ENCODE measurements at places on chromosomes 7 and 10.

DNA sequence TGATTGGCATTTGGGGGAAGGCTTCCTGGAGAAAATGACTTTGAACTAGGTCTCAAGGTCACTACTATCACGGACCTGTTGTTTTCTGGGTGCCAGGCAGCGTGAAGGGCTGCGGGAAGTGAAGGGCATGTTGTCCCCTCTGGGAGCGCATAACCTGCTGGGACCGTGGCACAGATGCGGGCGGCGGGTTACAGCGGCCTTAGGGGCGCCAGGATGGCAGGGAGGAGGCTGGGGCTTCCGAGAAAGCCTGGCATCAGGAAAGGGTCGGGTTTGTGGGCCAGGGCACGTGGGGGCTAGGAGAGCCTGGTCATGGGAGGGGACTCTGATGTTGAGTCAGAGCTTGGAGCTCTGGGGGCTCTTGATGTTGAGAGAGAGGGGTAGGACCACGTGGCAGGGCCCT lies 6.1 kb downstream of the SLC4A2 start:
- DNase-seq, result no peak

DNA sequence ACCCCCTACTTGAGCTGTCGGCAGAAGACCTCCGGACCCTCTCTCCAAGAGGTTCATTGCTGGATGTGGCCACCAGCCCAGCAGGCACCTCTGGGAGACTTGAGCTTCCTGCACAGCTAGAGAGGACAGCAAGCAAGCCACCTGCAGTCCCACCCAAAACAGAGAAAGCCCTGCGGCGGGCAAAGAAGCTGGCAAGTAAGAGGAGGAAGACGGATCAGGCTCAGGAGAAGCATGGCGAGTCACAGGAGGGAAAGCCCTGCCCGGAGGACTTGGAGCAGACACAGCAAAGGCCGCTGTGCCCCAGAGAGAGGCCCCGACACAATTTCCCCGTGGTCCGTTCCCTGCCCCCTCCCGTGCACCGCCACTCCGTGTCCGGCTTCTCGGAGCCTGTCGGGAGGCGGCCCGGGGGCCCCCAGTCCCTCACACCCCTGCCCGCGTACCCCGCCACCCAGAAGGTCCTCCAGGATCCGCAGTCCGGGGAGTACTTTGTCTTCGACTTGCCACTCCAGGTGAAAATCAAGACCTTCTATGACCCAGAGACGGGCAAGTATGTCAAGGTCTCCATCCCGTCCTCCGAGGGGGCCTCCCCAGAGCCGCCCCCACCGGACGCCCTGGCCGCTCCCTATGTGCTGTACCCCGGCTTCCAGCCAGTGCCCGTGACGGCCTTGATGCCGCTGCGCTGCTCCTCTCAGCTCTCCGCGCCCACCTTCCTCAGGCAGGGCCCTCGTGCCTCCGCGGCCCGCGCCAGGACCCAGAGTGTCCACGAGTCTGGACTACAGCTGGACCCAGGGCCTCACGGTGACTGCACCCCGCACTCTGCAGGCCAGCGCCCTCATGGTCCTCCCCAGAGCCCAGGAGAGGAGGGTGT lies 27.2 kb downstream of the C10orf71 start:
- no peak for DNase-seq

DNA sequence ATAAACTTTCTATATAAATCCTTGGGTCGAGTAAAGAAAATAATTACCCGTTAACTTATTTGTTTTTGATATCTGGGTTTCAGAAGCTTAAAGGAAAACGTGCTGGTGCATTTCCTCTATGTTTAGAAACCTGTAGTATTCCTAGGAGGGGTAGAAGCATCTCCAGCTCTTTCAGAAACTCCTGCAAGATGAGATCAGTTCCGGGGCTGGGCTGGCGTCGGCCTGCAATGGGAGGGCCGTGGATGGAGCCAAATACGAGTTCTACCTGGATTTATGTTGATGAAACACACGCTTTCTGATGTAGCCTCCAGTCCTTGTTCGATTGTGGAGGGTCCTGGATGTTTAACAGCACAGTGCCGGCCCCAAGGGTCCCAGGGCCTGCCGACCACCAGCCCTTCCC lies 35.8 kb upstream of the DIP2C start:
- no peak for DNase-seq

DNA sequence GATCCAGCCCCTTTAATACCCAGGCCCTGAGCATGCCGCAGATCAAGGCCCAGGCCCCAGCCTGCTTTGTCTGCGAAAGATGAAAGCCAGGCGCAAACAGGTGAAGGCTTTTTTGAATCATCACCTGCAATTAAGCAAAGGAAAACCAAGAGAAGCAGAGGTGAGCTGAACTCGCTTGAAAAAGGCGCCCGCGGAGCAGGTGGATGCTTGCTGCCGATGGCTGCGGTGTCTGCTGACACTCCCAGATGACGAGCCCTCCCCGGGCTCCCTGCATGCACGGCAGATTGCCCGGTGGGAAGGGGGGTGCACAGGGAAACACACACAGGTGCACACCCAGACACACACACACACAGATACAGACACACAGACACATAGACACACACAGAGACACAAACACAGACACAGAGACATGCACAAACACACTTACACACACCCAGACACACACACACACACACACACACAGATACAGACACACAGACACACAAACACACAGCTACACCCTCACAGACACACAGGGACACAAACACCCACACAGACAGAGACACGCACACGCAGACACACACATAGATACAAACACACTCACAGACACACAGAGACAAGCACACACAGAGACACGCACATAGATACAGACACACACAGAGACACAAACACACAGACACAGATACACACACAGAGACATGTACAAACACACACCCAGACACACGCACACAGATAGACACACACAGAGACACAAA lies 142.6 kb upstream of the RNF32 start:
- DNase-seq, result no peak

DNA sequence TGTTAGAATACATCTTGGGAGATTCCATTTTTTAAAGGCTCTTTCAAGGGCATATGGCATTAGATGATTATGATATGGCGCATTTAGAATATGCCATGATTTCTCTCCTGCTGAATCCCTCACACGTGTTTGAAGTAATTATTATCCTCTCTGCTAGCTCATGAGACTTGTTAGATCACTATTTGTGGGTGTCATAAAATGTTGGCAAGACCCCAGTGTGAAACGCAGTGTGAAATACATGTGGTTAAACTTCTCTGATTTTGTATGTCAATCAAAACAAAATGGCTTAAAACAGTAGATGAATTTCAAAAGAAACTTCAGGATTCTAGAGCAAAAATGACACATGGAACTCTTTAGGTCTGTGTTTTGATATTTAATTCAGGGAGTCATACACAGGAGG lies 560.8 kb downstream of the AUTS2 start:
- no peak for DNase-seq

- DNase-seq, result no peak
Observed at GRCh38 chr10:104681485-104681884, 40.4 kb downstream of the SORCS3 start.

DNA sequence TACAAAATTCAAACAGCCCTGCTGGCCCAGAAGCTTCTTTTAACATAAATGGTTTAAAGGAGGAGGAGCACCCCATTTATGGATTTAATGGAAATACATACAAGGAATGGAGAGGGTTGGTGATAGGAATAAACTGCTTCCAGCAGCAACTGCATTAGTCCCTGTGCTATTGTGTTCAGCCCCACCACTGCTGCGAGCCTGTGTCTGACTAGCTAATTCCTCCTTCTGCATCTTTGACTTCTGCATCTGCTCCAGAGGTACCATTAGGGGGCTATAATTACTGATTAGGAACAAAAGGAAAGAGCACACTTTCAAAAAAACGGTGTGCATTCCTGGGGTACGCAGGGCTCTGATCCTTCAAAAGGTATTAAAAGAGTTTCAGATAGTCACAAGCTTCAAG lies 24.8 kb downstream of the CDCA7L start:
- DNase-seq, result no peak

GRCh38 chr7:87060288-87060537 lies 759 bp upstream of the ELAPOR2 start:
- no peak for DNase-seq

GRCh38 chr10:27717224-27717623 lies 28.4 kb downstream of the MKX start:
- DNase-seq, result no peak

DNA sequence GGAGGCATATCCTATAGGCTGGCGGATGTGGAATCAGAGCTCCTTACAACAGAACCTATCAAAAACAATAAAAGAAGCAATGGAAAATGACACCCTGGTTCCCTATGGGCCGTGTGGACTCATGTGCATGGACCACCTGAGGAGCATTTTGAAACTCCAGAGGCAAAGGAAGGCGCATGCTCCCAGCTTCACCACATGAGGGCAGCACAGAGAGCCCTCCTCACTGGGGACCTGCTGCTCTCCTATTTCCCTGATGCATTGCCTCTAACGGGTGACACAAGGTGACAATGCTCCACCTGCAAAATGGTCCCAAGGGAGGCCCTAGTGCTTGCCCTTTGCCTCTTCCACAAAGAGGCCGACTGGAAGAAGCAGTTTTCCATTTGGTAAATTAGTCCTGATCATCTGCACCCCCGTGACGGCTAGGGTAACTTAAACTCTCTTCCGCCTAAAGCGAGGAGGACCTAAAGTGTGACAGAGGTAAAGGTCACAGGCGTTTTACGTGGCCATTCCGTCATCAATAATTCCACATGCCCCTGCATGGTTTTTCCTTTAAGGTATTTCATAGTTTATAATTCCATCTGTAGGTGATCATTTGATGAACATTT lies 67.7 kb downstream of the GPAM start:
- DNase-seq, result peak; percentile 44

DNA sequence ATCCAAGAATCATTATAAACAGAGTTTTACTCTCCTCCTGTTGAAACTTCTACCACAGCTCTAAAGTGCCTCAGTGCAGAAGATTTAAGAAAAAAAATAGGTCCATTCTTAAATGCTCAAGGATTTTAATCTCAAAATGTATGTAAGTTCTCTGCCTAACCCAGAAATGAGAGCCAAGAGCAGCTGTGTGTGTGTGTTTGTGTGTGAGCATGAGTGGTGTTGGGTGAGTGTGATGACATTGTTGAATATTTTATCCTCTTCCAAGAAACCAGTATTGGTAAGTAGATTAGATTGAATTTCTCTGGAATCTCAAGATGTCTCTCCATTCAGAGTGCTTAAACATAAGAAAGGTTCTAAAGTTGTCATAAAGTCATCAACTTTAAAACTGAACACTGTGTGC lies 363.6 kb upstream of the NFE2L3 start:
- no peak for DNase-seq

DNA sequence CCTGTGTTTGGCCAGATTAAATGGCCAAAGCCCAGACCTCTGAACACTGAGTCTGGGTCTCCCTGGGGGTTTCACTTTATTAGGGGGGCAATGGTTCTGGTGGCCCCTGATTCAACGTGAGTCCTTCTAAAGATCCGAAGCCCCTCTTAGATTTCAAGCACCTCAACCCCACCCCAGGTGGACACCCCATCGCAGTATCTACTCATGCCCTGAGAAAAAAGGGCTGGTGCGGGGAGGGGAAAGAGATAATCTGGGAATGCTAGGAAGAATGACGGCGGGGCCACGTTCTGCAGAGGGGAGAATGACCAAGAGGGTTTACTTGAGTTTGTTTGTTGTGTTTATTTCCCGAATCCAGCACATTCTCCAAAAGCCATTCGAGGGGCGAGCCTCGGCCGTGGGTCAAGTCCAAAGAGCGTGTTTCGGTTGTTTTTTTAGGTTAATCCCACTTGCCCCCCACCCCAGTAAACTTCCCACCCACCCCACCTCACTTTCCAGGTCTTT lies 832 bp downstream of the PDLIM1 start:
- peak; percentile 54 for DNase-seq

DNA sequence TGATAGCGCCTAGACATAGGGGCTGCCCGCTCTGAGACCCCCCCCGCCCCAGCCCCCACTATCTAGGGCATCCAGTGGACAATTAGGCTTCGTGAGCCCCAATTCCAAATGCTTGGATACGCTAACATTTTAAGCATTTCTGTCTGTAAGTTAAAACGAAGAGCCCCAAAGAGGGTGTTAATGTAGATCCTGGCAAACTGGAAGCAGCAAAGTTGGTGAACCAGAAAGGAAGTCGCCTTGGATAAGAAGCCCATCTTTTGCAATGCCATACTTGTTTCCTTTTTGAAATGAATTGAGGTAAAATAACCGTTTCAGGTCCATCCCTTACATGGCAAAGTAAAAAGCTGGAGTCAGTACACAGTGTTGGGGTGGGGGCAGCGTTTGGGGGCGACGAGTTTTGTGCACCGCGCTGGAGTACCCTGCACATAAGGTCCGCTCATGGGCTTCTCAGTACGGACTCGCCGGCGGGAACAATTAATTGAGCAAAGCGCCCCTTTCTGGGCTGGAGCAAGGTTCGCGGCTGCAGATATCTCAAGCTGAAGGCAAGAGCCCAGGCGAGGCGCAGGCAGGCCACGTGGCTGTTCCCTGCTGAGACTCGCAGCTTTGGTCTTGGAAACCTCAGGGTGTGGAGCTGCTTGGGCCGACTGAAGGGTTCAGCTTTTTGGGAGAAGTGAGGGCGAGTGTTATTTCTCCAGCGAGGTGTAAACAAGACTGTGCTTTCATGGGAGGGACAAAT lies 1.4 kb upstream of the TWIST1 start:
- DNase-seq, result no peak

- DNase-seq, result no peak
Observed at GRCh38 chr7:27922907-27923641, 183.1 kb downstream of the TAX1BP1 start.

GRCh38 chr10:17066000-17066399 lies 63.6 kb downstream of the CUBN start:
- no peak for DNase-seq

DNA sequence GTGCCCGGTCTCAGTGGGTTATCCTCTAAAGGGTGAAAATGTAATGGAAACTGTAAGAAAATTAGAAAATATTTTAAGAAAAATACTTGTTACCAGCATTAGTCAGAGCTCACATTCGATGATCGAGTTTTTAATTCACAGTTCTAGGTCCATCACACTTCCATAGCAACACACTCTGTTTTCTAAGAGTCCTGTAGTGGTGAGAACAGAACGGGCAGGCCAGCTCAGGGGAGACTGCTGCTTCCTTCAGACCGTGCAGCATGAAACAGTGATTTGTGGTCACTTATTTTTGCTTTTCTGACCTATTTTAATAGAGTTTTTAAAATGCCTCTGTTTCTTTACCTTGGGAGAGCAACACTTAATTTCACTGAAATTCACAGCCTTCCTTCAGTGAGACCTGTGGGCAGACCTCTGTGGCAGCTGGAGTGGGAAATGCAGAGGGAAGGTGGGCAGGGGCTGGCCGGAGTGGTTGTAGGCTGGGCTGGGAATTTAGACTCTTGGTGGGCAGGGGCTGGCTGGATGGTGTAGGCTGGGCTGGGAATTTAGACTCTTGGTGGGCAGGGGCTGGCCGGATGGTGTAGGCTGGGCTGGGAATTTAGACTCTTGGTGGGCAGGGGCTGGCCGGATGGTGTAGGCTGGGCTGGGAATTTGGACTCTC lies 1.5 kb downstream of the SUN1 start:
- no peak for DNase-seq

GRCh38 chr10:74419958-74420375 lies 268.9 kb downstream of the ADK start:
- peak; percentile 63 for DNase-seq

DNA sequence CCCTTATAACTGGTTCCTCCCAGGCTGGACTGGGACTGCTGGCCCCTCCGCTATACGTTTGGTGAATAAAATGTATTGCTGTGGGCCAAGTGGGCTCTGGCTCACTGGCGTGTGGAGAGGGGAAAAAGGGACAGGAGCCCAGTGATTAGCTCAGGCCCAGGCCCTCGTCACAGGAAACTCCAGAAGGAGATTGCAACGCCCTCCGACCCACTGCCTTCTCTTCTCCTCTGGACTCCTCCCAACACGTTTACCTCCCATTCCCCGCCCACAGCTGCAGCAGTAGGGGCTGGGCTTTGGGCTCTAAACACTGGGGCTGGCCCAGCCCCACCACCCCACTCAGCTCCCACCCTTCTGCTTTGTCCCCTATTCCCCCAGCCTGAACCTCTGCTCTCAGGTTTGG lies 173.9 kb downstream of the NEURL1 start:
- DNase-seq, result no peak
